ENCODE measurements at places on chromosomes 7 and 10.
A peak's percentile ranks its signal among the peaks of the same experiment; 100 is the strongest.

- no peak for DNase-seq
Measured at GRCh38 chr7:48901966-48902365, 22.4 kb upstream of the CDC14C start.

GRCh38 chr10:71092812-71093401 is 119.5 kb upstream of the UNC5B start:
- DNase-seq: no peak

GRCh38 chr7:26477381-26477990 is 185.8 kb downstream of the SNX10 start:
- DNase-seq: no peak

DNA sequence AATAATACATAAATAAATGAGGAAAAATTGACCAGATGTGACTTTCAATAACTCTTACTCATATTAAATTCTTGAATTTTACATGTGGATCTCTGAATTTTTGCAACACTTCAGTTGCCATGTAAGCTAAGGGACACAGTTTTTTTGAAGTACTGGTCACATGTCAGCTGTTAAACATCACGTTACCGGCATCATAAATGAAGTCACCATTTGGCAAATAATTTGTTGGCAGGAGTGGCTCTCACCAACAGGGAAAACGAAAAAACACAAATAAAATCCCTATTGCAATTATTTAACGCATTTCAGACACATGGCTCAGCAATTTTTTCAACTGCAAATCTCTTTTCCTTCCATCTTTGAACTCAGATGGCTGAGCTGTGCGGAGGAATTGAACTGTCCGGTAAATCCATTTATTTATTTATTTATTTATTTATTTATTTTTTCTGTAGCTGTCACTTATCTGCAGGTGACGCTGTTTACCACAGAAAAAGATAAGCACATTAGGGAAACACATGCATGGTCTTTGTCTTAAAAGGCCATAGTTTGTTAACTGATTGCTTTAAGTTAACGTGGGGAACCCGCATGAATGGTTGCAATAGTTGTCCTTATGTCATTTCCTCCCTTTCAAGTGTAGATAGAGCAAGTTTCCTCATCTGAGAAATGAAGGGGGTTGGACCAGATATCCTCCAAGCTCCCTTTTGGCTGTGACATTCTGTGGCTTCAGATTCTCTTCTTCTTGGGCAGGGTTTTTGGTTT is 64.7 kb upstream of the JAZF1 start:
- no peak for DNase-seq

GRCh38 chr10:109940553-109940952 is 17.2 kb upstream of the XPNPEP1 start:
- DNase-seq: no peak

DNA sequence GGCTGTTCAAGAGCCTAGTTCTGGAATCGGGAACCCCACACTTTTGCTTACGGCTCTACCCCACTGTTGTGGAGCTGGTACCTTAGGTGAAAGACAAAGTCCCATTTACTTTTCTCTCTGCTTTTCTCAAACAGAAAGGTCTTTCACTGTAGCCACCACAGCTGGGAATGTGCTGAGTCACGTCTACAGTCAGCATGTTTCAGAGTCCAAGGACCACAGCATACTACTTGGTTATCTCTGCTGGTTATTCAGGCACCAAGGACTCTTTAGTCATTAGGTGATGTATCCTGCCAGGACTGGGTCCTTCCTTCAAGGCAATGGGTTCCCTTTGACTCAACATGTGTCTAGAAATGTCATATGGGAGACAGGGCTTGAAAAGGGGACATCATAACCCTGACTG is 266.8 kb upstream of the STEAP1 start:
- no peak for DNase-seq

- DNase-seq: no peak
Measured at GRCh38 chr7:96277921-96278320, 44.0 kb downstream of the SLC25A13 start.

DNA sequence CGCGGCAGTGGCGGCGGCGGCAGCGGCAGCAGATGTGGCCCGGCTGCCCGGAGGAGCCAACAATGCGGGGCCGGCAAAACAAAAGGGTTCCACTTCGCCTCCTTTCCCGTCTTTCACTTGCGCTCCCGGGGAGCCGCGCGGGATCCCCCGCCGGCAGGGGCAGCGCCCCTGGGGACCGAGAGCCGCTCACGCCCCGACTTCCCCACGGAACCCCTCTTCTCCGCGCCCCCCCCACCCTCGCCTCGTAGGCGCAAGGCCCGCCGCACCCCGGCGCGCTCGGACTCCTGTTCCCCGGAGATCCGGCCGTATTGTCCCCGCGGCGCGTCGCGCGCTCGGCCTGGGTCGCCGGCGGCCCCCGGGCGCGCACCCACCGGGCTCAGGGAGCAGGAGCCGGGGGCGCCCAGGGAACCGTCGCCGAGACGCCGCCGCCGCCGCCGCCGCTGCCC is 854 bp downstream of the CTBP2 start:
- DNase-seq: no peak

- DNase-seq: no peak
Measured at GRCh38 chr10:121732172-121732571, 133.9 kb upstream of the FGFR2 start.

DNA sequence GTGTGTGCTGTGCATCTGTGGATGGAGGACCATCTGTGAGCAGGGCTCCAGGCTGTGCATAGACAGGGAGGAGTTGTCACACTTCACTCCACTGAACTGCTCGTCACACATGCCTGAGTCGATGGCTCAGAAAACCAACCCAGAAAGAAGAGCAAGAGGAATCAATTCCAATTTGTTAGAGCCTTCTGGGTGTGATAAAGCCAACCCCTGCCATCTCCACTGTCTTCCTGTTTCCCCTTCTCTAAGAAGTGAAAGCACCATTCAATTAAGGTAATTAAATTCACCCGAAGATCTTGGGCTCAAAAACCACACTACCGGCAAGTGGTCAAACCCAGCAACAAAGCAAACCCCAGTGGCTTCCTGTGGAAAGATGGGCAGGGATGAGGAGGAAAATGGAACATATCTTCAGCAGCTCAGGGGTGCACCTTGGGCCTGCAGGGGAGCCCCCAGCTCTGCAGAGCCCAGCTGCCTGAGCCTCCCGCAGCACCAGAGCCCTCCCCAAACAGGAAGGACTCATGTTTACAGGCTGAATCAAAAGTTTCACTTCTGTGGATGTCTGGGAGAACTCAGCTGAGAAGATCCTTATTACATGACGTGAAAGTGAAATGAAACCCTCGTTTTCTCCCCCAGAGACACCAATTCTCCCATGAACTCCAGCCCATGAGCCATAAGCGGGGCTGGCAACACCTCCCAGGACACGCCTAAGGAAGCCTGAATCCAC is 10.9 kb downstream of the C10orf71 start:
- no peak for DNase-seq

- DNase-seq: no peak
Measured at GRCh38 chr10:42640610-42641229, 2.4 kb upstream of the ZNF33B start.

DNA sequence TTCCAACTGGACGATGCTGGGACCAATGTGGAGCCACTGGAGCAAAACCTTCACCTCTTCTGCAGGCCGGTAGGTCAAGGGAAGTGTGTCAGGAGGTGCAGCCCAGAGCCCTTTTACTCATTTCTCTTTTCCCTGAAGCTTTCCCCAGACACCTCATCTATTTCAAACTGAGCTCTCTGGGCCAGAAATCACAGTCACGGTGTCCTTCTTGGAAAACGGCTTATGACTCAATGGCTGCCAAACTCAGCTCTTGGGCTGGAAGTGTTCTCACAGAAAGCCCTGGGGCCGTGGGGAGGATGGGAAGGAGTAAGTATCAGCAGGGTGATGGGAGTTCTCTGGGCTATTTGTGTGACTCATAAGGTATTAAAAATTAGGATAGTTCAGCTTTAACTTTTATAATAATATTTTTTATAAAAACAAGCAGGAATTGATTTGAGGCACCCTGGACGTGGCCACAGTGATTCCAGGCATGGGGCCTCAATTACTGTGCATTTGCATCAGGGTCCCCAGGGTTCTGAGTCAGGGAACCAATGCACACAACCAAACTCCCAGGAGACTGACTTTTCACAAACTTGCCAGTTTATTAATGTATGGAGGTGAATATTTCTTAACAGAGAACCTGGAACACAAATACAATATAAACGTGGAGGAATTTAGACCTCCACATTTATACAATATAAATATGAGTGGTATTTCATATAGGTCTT is 187.4 kb upstream of the TMEM72 start:
- DNase-seq: peak; percentile 70

DNA sequence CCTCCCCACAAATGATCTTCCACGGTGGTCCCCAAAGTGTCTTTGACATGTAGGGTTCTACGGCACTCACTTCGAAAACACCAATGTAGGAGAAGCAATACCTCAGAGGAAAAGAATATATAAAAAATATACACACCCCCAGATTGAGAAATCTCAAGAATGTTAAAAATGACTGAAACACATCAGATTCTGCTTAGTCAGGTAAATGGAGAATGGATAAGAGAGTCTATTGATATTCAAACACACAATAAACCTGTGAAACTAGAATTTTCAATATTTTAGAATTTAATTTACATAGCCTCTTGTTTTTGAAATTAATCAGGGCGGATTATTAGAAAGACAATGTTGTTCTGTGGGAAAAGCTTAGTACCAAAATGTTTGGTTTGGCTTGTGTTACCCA is 712.4 kb downstream of the GATA3 start:
- DNase-seq: no peak

DNA sequence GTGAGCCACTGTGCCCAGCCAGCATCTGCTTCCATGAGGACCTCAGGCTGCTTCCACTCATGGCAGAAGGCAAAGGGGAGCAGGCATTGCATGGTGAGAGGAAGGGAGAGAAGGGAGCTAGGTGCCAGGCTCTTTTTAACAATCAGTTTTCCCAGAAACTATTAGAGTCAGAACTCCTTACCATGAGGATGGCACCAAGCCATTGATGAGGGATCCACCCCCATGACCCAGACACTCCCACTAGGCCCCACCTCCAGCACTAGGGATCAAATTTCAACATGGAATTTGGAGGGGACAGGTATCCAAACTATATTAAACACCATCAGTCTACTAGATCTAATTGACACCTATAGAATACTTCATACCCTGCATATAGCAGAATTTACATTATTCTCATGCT is 14.2 kb upstream of the MCM10 start:
- no peak for DNase-seq

DNA sequence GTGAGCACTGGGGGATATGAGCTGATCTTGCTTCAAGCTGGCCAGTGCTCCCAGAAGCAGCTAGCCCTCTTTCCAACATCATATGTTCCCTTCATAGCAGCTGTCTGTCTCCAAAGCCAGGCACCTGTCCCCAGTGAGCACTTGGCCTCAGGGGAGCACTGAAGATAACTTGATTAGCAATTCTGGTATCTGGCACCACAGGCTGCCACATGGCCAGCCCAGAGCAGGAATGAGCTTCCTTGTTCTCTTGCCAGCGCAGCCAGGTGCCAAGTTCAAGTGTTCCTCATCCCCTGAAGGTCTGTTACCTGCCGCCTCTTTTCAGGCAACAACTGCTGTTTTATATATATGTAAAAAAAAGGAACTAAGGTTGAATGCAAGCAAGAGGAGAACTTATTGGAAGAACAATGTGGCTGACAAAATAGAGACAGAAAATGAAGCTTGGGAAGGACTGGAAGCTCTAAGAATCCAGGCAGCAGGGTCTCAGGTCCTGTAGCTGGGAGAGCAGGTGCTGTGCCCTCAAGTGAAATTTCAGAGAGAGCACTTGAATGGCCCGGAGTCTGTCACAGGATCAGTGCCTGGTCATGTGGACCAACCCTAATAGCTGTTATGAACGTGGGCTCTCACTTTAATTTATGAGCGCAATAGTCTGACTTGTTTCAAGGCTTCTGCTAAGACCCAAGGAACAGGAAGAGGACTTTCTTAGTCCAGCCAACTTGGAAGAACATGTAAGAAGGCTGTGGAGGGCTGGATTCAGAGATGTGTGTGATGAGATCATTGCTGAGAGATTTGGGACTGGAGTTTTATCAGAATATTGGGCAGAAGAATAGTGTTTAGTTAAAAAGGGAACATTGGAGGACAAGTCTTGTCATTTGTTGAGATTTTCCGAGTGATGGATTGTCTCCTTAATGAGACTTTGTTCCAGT is 267.2 kb downstream of the GLRX3 start:
- DNase-seq: no peak

GRCh38 chr10:91313796-91314485 is 93.5 kb downstream of the PCGF5 start:
- DNase-seq: no peak

DNA sequence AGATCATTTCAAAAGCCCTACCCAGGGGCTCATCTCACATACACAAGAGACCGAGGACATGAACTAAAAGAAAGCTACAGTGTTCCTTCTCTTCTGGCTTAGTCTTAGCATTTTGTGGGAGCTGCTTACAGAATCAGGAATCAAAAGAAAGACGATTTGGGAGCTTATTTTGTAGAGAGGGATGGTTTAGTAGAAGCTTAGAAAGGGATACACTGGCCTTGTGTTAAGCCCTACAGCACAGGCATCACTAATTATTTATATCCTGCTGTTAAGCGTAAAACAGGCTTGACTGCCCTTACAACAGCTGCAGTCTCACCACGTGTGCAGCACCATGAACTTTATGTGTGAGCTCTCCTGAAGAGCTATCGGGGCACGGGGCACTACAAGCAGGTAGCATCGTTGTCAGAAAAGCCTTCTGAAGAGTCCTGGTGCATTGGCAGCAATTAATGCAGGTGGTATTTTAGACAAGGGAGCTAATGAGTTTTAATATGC is 798.3 kb downstream of the NXPH1 start:
- DNase-seq: no peak

DNA sequence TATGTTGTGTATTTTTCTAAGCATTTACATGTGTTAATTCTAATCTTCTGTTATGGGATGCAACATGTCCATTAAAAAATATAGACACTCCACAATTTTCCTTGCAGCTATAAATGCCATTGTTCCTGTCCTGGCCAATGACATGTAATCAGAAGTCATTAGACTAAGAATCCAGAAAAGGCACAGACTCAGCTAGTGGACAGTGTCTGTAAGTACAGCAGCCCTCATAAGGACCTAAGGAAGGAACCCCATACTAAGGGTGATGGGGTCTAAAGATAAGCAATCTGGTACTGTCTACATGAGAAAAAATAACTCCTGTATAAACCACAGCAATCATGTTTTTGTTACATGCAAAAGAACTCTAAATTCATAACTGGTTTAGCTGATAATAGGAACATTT is 115.9 kb downstream of the GPR85 start:
- no peak for DNase-seq

- DNase-seq: no peak
Measured at GRCh38 chr7:93736668-93737369, 153.7 kb downstream of the TFPI2 start.

GRCh38 chr7:155058896-155059295 is 11.2 kb upstream of the HTR5A start:
- DNase-seq: no peak

All from T1000 (cell line).